ENCODE measurements at places on chromosomes 5 and 9.

DNA sequence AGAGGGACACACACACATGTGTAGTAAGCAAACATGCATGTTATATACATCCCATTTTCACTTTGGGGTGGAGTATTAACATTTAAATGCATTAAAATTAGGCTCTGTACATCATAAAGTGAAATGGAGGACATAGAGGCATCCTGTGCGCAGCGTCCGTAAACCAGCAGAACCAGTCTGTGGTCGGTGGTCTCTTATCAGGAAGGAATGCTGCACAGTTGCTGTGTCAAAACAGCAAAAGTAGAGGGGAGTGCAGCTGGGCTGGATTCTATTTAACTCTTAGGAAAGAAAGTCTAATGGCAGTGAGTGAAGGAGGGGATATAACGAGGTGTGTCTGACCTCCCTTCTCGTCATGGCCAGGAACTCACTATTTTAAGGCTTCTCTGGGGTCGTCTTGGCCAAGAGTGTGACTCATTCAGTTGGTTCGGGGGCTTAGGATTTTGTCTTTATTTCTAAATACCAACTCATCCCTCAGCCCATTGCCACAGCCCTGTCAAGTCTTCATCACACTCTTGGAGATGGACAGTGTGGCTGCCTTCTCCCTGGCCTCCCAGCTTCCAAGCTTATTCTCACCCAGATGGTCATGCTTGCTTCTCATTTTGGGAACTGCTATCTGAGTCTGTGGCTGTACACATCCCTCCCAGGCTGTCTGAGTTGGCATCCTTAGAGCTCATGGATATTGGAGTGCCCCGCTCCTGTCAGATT lies 20.1 kb upstream of the CXCL14 start:
- no peak for DNase-seq

GRCh38 chr9:18923167-18923566 lies 109.8 kb downstream of the SAXO1 start:
- DNase-seq = no peak

GRCh38 chr5:54825005-54825404 lies 160.4 kb downstream of the ESM1 start:
- peak; percentile 18 for DNase-seq

DNA sequence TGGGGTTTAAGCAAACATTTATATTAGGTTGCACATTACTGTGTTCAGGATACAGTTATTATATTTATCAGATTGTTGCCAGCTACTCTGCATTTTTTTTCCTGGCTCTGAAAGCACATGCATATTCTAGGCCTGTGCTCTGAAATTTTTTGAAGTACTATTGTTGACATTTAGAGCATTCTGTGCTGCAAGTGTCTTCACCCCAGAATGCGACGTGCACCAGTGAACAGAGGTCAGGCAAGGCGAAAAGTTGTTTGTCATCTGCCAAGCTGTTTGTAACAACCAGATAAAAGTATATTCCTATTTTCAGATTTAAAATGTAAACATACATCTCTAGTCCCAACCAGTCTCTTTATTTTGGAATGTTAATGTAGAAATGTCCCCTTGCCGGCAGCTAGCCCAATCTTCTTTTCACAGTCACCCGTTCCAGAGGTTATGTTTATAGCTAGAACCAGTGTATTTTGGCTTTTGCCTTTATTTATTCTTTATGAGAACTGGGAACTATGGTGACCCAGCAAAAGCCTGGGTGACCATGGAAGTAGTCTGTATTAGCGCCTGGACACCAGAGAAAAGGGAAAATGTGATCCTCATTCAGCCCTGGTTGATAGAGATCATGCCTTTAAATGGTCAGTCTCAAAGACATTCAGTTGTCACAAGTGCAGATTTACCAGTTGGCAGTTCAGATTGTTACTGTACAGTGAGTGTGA lies 84.6 kb downstream of the NDUFAF2 start:
- no peak for DNase-seq

DNA sequence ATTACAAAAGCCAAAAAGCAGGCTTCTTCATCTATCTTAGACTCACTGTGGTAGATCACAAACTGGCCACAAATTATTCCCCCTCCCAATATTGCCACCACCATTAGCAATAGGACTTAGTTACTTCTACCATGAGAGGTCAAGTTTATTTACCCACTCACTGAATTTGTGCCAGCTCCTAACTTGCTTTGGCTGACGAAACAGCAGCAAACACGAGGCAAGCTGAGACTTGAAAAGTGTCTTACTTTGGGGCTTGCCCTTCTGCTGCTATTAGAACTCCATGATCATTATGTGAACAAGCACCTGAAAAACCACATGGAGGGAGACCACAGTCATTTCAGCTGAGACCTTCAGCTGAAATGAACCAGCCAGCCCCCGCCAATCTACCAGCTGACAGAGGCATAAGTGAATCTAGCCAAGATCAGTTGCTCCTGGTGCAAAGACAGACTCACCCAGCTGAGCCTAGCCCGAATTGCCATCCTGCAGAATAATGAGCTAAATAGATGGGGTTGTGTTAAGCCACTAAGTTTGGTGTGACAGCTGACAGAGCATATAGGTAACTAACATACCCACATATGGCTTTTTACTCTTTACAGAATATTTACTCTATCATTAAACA lies 5.7 kb downstream of the WDR41 start:
- DNase-seq = no peak

Data from renal cortical epithelial cell (primary cell).